ENCODE measurements at places on chromosomes 12 and 14.

- DNase-seq: no peak
These were observed 13.5 kb downstream of the SLC11A2 start for GRCh38 chr12:51012570-51013236.

DNA sequence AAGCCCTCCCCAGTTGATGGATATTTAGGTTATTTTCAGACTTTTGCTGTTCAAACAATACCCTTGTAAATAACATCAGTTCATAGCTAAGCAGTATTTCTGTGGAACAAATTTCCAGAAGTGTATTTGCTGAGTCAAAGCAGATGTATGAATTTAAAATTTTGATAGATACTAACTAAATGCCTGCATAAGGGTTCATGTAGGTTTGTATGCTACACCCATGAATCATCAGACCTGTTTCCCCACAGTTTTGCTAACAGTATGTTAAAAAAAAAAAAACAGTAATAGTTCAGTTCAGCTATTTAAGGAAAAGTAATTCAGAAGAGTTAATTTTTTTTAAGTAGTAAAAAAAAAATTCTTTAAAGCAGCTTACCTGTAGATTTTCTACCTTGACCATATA lies 236.1 kb upstream of the DIO2 start:
- DNase-seq: no peak

DNA sequence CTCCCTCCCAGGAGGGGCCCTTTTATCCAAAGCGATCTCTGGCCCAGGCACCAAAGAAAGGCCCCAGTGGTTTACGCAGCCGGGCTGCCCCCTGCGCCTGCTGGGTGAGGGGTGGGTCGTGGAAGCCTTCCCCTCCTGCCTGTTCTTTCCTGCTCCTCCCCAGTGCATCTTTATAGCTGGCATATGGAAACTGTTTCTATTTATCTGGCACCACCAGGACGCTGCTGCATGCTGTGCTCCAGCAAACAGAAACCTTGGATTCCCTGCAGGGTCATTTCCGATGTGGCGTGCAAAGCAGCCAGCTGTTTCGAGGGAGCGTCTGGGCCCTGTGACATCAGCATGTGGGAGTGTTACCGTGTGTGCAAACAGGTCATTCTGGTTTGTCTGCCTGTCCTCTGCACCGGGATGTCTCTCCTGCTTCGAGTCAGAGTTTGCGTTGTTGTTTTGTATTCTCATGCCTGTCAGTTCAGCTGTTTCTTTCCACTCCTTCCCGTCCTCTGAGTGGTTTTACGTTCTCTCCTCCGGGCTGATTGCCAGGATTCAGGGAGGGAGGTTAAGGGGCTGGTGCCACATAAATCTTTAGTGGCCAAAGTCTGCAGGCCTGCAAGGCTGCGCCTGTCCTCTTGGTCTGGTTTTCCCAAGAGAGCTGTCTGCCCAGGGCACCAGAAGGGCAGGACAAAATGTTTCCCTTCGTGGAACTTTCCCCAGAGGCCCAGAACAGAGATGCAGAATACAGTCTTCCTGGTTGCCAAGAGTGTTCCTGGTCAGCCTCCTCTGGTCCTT lies 24.6 kb downstream of the TPCN1 start:
- no peak for DNase-seq

DNA sequence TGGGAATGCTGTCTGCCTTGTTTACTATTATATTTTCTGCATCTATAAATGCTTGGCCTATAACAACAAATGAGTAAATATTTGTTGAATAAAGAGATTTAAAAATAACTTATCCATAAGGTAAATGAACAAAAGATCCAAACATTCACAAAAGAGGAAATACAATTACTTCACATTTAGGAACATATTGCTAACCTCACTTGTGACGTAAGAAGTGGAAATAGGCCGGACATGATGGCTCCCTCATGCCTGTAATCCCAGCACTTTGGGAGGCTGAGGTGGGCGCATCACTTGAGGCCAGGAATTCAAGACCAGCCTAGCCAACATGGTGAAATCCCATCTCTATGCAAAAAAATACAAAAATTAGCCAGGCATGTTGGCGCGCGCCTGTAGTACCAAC lies 25.7 kb upstream of the CKAP4 start:
- DNase-seq: no peak

GRCh38 chr12:5213990-5214389 lies 170.3 kb downstream of the KCNA5 start:
- no peak for DNase-seq

GRCh38 chr12:190881-191280 lies 23.1 kb downstream of the SLC6A12 start:
- no peak for DNase-seq

GRCh38 chr12:102966200-102966863 lies 8.9 kb downstream of the ASCL1 start:
- no peak for DNase-seq

GRCh38 chr14:77805706-77806105 lies 5.8 kb downstream of the ADCK1 start:
- no peak for DNase-seq

- no peak for DNase-seq
These were observed 64.4 kb downstream of the FOS start for GRCh38 chr14:75342762-75343599.

GRCh38 chr14:60051721-60052221 lies 40.0 kb upstream of the PCNX4 start:
- DNase-seq: no peak

DNA sequence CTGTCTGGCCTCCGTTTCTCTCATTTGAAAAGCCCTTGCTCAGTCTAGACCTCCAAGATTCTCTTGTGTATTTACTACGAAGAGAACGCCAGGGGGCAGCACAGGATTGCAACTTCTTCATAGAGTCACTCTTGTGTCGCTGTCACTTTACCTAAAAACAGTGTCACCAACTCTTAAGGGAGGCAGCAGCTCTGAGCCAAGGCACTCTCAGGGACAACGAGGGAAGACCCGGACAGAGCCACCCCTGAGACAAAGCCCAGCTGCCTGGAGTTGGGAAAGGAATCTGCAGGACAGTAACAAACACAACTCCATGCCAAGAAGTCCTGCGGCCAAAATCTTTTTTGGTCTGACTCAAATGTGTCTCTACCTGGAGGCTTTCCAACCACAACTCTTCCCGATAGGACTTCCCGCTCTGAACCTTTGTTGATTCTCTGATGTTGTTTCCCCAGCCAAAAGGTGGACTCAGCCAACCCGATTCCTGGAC lies 9.6 kb upstream of the RPAP3 start:
- peak; percentile 86 for DNase-seq

GRCh38 chr12:28930704-28931103 lies 218.4 kb upstream of the FAR2 start:
- DNase-seq: no peak

- no peak for DNase-seq
These were observed 174.5 kb downstream of the TTC7B start for GRCh38 chr14:90641615-90642243.

DNA sequence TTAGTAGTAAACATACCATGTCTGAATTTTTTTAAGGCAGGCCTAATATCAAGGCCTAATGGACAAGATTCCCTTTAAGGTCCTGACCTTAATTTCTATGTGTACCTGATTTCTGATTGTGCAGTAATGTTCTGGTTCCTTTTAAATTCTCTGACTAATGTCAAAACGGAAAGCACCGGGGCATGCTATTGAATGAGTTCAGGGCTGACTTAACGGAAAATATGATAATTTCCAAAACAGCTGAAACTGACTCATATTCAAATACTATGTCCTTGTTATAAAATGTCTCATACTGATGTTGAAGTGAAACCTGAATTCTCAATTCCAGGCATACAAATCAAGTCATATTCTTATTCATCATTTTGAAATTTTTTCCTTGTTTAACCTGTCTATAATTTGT lies 6.7 kb downstream of the TAS2R43 start:
- no peak for DNase-seq

DNA sequence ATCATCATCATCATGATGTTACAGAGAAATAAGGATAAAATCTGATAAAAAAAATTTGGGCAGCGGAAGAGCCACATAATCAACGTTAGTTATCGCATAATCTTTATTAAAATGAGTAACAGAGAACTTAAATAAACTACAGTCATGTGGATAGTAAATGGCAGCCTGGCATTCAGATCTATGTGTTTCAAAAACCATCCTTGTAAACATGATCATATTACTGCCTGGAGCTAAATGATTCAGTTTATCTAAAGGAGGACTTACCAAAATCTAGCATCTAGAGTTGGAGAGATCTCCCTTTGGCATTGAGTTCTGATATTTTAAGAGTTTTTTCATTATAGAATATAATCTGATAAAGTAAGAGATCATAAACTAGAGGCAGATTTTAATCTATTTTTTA lies 200.1 kb upstream of the MGAT4C start:
- DNase-seq: no peak

DNA sequence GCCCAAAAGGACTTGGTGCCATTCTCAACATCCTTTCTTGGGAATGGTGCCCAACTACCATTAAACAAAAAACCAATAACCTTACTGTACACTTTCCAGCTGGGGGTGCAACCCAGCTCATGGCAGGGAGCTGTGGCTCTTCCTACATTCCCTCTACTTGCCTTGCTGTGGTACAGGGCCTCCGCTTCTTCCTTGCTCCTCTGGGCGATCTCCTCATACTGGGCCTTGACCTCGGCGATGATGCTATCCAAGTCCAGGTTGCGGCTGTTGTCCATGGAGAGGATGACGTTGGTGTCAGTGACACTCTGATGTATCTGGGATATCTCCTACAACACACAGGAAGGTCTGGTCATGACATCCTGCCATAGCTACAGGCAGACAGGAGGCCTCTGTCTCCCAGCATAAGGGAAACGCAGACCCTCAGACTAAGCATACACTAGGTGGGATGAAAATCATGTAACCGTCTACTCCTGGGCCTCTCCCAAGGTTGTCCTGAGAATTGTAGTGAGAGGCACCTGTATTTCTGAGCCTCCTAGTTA lies 3.9 kb downstream of the KRT2 start:
- DNase-seq: no peak

DNA sequence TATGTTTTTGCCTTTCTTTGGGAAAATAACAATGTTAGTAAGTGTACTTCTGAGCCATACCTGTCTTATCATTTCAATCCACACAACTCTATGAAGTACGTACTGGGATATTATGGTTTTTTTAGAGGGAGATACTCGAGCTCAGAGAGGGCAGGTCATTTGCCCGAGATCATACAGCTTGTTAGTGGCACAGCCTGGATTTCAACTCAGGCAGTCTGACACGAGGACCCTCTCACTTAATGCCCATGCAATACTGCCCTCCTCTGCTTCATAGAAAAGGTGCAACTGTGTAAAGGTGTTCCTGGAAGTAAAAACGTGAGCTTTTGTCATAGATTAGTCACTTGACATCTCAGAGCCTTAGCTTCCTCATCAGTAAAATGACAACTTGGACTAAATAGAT lies 128.0 kb downstream of the NDUFA12 start:
- DNase-seq: no peak

GRCh38 chr14:76083796-76084765 lies 67.6 kb upstream of the GPATCH2L start:
- DNase-seq: no peak

DNA sequence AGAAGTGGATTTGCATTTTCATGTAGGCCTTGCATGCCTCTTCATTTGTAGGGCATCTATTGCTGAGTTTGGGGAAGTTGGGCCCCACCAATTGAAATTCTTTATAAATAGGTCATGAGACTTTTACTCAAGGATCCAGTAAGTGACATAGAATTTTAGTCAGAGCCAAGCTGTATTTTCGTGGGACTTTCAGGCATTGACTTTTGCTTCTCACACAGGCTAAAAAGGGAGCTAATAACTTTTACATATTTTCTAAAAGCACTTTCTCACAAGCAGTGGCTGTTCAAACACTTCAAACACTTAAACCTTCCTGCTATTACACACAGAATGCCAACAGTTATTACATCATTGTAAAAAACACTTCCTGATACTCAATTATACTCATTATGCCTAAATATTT lies 260.5 kb downstream of the MSRB3 start:
- no peak for DNase-seq

DNA sequence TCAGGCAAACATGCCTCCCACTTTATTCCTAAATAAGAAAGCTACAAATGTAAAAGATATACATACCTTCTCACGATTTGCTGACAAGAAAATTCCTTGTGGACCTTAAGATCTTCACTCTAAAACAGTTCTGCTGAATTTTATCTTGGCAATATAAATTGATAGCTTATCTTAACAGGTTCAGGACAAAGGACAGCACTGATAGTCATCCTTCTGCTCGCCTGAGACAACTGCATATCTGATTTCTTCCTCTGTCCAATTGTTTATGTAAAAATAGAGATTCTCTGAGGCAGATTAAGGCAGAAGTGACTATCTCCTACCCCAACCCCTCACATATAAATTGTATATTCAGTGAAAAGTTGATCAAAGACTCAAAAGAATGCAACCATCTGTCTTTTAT lies 44.9 kb downstream of the CAPZA3 start:
- no peak for DNase-seq

GRCh38 chr14:75489480-75489837 lies 32.8 kb upstream of the BATF start:
- DNase-seq: no peak

DNA sequence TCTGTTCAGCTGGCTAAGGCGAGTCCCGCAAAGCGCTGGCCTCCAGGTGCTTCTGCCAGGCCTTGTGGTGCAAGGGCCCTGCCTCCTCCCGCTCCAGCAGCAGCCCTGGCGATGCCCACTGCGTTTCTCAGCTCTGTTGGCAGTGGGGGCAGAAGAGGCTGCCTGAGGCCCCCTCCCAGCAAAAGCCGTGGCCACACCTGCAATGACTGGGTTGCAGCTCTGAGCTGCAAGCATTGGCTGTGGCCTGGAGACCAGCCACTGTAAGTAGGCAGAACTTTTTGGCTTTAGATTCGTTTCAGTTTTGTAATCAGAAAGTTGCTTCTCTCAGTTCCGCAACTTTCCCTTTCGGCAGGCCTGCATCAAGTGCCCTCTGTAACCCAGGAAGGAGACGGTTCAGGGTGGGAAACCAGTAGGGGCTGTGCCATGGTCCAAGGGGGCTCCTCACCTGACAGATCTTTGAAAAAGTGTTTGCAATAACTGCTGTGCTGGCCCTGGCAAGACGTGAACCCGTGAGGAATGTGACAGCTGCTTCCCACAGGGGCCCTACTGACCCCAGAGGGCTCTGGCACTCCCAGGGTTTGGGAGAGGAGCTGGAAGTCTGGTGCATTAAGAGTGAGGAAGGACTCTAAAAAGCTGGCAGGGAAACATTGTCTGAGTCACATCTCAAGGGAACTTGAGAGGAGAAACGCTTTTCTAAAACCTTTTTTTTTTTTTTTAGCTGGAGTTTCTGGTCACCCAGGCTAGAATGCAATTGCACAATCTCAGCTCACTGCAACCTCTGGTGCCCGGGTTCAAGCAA lies 54.5 kb upstream of the MAX start:
- no peak for DNase-seq

Measured in activated CD8-positive, alpha-beta memory T cell treated with anti-CD3 and anti-CD28 coated beads, Interleukin-2, amount 50 U/mL, for 48 hours (primary cell).